AG04450 (cell line): ENCODE measurements at places on chromosomes 1 and 21.

DNA sequence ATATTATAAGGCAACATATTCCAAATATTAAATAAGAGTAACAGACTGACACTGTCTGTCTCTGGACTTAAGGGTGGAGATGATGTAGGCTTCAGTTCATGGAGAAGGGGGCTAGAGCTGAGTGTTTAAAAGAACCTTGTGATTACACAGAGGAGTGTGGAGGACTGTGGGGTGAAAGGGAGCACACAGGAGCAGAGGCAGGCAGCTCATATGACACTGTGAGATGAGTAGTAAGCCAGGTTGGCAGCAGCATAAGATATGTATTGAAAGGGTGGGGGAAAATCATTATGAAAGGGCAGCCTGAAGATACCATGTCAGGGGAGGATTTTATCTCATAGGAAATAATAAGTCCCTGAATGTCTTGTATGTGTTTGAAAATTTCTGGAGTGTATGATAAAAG lies 104.5 kb downstream of the AK5 start:
- no peak for DNase-seq

- no peak for DNase-seq
These were observed 103.7 kb downstream of the FCRL5 start for GRCh38 chr1:157448636-157449035.

DNA sequence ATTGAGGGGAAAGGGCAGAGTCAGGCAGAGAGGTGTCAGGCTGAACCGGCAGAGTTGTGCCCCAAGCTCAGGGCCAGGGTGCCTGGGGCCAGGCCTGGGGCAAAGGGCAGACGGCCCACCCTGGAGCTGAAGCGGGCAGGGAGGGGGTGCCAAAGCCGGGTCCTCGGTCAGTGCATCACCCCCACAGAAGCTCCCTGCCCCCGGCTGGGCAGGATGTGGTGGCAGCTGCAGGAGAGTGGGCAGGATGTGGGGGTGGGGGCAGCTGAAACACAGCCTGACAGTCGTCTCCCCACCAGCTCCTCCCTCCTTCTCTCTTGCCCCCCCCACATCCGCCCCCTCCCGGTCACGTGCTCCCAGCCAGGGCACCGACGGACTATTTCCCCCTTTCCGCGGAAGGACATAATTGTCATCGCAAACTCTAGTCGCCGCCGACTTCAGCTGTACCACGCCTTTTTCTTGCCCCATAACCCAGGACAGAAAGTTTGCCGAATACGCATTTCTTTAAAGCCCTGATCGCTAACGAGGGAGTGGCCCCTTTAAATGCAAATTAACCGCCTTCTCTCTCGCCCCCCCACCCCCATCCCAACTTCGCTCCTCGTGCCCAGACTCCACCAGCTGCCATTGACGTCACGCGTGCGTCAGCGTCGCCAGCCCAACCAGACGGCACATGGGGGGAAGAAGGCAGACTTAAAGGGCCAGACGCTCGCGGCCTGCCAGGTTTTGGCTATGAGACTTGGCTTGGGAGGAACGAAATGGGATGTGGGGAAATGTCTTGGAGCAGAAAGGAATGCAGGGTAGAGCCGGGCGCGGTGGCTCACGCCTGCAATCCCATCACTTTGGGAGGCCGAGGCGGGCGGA lies 4.5 kb upstream of the MEF2D start:
- DNase-seq = peak; percentile 99

GRCh38 chr21:27645285-27645684 lies 678.4 kb upstream of the ADAMTS5 start:
- DNase-seq = no peak

GRCh38 chr1:171166361-171166760 lies 18.7 kb upstream of the FMO2 start:
- DNase-seq = no peak

DNA sequence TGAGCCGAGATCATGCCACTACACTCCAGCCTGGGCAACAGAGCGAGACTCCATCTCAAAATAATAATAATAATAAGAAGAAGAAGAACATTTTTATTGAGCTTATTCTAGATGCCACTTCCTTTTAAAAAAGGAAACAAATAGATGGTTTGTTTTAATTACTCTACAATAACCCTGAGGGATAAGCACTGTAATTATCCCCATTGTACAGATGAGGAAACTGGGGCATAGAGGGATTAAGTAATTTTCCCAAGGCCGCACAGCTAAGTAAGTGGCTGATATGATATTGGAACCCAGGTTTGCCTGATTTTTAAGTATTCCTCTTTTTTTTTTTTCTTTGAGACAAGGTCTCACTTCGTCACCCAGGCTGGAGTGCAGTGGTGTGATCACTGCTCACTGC lies 58.5 kb upstream of the LRIG2 start:
- DNase-seq = no peak
